ENCODE measurements at places on chromosomes 3 and 15.

DNA sequence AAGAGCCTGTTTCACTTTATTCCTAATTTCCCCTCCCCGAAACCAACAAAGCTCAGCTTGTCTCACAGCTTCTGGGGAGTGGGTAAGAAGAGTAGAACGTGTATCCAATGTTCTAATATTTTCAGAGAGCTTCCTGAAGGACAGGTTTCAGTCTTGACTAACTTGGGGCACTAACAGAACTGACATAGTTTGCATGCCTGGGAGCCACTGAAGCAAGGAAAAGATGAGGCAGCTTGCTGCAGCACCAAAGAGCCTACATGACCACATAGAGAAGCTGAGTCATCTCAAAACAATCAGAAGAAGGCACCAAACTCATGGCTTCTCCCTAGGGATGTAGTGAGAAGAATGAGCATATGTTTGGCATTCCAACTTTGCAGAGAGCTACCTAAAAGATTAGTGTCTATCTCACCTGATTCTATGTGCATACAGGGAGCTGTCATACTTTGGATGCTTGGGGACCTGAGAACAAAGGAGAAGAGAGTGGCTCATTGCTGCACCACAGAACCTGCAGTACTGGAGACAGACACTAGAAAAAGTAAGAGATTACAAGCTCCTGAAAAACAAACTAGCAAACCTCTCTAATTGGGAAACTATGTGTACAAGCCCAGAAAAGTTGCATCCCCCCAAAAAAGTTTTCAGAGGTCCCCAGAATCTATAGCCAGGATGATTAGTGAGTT is 86.9 kb downstream of the DCLK3 start:
- no peak for DNase-seq

- peak; percentile 66 for DNase-seq
These were observed at the start of gene ZNF106 for GRCh38 chr15:42490671-42491538. Gene ZNF106 (minus strand): TSS chr15:42491141. CDS start chr15:42472289, 18,852 bp downstream.

GRCh38 chr3:95424279-95424678 is 1361.4 kb downstream of the NSUN3 start:
- DNase-seq: no peak

DNA sequence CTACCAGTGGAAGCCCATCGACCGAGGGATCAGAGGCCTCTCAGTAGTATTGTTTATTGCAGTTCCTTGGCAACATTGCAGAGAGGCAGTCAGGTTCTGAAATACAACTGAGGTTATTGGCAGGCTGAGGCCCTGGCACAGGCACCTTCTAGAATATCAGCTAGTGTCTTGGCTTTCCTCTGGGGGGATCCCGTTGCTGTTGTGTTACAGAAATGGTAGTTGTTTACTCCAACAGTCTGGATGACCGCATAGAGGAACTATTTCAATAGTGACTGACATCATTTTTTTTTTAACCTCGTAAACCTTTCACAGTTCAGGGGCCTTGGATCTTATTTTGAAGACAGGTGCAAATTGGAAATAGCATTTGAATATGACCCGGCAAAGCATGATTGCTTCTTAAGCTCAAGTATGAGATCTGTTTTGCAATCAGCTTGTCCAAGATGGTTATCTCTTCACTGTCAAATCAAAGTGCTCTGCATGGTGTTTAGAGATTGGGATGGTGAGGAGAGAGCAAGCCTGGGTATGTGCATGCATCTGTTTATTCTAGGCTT is 63.9 kb downstream of the PGPEP1L start:
- no peak for DNase-seq

- no peak for DNase-seq
These were observed 50.5 kb downstream of the UBE2E1 start for GRCh38 chr3:23856286-23856685.

DNA sequence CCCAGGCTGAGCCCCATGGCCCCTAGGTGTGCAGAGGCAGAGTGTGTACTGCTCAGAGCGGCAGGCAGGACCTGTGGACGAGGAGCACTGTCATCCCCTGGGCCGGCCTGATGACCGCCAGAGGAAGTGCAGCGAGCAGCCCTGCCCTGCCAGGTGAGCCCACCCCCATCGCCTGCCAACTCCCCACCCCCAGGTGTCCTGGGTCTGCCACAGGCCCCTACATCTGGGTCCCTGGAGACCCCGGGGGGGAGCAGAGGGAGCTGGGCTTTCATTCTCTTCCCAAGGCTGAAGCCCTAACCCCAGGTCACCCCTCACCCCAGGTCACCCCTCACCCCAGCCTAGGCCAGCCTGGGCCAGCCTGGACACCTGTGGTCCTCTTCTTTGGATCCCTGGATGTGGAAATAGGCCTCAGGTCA is 93.1 kb downstream of the TBC1D2B start:
- no peak for DNase-seq

DNA sequence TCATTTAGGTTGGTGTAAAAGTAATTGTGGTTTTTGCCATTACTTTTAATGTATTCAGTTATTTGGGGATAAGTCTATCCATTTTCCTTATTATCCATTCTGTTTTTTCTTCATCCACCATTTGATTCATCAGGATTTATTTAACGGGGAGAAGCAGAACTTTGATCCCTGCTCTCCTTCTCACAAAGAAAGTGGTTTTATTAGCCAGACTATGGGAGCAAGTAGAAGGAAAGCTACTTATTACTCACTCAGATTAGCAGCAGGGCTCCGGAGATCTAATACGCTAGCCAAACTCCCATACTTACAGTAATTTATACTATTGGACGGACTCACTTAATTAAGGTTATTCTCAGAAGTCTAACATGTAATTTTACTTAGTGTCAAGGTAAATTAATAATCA is 14.7 kb upstream of the TMEM87A start:
- no peak for DNase-seq

GRCh38 chr3:133965013-133965570 is 64.6 kb downstream of the SLCO2A1 start:
- no peak for DNase-seq

DNA sequence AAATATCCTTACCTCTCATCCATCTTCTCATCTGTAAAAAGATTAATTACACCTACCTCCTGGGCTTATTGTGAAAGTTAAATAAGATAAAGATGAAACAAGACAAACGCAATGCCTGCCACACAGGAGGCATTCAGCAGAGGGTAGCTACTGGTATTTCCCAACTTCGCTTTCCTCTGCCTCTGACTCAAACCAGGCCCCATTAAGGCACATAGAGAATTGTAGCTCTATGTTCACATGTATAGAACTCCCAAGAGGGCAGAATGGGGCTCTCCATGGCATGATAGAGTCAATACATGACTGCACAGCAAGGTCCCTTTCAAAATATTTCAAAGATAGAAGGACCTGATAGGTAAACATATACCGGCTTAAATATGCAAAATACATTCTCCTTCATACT is 1.4 kb downstream of the LYSMD2 start:
- DNase-seq: no peak

DNA sequence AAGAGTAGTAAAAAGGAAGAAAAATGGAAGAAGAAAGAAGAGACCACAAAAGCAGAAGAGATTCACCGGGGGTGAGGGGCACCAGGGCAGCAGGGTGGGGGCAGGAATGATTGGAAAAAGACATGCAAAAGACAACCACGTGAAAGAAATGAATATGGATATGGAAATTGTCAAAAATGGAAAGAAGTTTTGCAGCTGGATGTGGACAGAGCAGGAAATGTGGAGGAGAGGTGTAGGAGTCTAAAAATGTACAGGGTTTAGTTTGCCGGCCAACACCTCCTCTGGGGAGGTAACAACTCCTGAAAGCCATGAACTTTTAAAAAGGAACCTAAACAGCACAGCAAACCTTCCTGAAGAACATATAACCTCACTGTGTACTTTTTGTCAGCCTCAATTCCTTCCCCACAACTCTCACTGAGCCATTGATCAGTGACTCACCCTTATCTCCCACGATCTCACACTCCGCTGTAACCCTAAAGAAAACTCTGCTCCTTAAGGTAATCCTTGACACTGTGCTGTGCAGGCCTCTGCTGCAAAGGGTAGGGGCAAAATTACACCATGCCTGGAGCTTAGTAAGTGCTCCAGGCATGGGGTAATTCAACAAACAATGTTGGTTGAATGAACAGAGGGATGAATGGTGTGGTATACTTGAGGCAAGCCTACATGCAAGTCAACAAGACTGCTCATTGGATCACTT is 100.2 kb upstream of the BOC start:
- no peak for DNase-seq

GRCh38 chr3:149969110-149969939 is 1.4 kb downstream of the PFN2 start:
- no peak for DNase-seq

DNA sequence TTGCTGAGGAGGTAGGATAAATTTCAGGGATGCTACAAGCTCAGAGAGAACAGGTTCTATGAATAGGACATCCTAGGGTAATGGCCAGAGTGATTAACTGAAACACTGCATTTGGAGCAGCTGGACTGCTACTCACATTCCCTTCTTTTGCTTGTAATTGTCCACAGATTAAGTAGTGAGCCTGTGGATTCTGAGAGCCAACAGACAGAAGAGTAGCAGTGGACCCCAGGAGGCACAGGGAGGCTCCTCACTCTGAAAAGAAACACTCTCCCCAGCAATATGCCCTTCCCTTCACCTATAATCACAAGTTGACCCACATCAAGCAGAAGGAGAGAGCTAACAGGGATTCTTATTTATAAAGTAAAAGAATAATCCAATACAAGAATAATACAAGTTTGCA is 10.6 kb upstream of the RFX7 start:
- no peak for DNase-seq

DNA sequence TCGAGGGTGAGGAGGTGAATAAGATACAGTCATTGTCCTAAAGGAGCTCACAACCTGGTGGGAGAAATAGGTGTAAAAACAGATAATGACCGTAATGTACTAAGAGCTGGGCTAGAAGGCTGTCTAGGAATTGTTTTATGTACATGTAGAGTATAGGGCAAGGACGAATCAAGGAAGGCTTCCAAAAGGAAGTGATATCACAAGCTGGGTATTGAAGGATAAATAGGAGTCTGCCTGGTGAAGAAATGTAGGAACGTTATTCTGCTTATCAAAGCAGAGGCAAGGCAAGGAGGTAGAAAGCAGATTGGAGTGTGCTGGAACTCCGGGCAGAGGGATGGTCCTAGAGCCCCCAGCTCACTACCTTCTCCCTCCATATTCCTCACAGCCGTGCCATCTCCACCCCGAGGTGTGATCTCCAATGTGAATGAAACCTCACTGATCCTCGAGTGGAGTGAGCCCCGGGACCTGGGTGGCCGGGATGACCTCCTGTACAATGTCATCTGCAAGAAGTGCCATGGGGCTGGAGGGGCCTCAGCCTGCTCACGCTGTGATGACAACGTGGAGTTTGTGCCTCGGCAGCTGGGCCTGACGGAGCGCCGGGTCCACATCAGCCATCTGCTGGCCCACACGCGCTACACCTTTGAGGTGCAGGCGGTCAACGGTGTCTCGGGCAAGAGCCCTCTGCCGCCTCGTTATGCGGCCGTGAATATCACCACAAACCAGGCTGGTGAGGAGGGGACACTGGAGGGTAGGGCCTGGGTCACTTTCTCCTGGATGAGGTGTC is 15.1 kb downstream of the EPHB3 start:
- DNase-seq: no peak

DNA sequence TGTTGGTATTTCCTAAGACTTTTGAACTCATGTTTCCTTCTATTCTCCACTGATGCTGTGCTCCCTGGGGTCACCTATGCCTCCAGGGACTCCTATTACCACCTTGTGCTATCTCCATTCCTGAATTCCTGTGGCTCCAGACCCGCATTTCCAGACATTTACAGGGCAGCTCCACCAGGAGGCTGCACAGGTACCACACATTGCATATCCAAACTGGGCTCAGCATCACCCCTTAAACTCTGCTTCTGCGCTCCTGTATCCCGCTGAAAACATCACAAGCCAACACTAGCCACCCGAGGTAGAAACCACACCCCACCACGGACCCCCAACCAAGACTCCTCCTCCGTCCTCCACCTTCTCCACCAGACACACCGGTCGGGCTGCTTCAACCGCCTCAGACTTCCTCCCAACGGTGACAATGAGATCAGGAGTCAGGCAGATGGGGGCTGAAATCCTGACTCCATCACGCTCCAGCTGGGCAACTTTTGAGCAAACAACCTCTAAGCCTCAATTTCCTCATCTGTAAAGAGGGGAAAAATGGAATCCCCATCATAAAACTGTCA is 10.4 kb downstream of the TNK2 start:
- no peak for DNase-seq

GRCh38 chr3:134291319-134292254 is 40.9 kb upstream of the RYK start:
- DNase-seq: no peak

DNA sequence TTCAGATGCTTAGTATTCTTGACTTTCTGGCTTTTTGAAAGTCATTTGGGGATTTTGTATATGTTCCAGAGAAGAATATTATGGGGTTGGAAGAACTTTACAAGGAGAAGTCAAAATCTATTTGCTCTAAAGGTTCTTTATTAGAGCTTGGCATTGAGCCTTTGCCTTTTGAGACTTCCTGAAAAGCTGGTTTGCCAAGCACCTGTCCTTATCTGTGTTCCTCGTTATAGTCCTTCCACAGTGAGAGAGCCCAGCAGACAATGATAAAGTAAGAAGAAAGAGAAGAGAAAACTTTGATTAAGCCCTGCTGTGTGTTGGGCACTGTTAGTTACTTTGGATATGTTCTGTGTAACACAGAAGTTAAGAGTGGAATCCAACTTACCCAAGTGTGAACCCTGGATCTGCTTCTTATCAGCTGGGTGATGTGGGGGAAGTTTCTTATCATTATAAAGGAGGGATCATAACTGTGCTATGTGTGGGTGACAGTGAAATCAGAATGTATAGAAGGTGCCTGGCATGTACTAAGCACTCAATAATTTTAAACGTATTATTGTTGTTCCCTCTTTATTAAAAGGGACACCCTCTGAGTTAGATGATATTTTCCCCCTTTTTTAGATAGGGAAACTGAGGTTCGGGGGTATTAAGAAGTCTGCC is 44.3 kb upstream of the POLR2M start:
- DNase-seq: no peak

DNA sequence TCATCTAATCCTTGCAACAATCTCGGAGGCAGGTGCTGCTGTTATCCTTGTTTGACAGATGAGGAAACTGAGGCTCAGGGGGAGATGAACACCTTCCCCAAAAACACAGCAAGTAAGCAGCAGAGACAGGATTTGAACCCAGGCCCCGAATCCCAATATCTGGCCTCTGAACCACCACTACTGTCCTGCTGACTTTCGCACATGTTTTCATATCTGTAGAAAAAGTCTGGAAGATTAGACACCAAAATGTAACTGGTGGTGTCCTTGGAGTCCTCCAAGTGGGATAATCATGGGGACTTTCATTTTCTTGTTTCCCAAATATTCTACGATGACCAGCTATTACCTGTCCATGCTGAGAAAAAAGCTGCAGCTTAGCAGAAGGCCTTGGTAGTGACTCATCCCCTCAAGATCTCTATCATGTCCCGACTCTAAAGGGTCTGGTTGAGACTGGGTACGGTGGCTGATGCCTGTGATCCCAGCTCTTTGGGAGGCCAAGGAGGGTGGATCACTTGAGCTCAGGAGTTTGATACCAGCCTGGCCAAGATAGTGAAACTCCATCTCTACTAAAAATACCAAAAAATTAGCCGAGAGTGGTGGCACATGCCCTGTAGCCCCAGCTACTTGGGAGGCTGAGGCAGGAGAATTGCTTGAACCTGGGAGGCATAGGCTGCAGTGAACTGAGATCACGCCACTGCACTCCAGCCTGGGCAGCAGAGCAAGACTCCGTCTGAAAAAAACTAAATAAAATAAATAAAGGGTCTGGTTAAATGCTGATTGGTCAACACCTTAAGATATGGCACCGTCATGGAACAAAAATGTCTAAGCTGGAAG is 8.6 kb downstream of the IRAK2 start:
- no peak for DNase-seq

- no peak for DNase-seq
These were observed 420.4 kb downstream of the TIGIT start for GRCh38 chr3:114714237-114714636.

All from KG1 (cell line).